ENCODE measurements at places on chromosomes 3 and 15.

GRCh38 chr15:100986158-100986896 lies 67.2 kb downstream of the LRRK1 start:
- DNase-seq, result no peak

- no peak for DNase-seq
Measured at GRCh38 chr15:43232289-43232874, 11.6 kb upstream of the EPB42 start.

GRCh38 chr3:16329826-16330129 lies 64.8 kb downstream of the OXNAD1 start:
- DNase-seq, result no peak

DNA sequence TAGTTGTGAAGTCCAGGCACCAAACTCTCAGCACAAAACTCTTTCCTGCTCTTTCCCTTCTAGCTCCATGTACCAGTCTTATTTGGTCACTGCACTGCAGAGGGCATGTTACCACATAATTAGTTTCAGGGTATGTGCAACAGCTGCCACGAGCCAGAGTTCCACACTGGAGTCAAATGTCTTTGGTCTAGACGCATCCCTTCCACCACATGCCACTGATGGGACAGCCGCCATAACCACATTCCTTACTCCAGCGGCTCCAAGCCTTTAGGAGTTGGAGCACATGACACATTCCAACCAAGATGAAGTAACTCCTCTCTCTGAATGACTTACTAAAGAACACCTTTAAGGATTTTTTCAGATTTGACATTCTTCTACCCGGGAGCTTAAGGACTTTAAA lies 153.4 kb downstream of the ERC2 start:
- DNase-seq, result no peak

DNA sequence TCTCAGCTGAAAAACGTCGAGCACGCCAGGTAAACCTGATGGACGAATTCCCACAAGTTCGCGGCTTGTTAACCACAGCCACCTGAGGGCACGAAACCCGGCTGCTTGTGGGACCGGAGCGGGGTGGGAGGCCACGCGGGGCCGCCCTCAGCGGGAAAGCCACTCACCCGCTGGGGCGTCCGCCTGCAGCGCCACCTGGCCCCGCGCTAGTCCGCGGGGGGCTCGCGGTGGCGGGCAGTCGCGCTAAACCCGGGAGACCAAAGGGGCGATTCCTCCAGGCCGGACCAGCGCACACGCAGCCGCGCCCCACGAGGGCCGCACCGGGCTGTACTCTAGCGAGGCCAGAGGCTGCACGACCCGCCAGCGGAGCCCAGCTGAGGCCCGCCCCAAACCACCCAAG lies 15.7 kb upstream of the CFAP161 start:
- DNase-seq, result no peak

DNA sequence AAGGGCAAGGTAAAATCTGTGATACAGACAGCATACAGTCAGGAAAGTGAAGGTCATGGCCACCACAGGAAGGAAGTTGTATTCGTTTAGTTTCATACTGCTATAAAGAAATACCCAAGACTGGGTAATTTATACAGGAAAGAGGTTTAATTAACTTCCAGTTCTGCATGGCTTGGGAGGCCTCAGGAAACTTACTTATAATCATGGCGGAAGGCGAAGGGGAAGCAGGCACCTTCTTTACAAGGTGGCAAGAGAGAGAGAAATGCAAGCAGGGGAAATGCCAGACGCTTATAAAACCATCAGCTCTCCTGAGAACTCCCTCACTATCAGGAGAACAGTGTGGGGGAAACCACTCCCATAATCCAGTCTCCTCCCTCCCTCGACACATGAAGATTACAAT lies 353.7 kb upstream of the SEMA6D start:
- no peak for DNase-seq

DNA sequence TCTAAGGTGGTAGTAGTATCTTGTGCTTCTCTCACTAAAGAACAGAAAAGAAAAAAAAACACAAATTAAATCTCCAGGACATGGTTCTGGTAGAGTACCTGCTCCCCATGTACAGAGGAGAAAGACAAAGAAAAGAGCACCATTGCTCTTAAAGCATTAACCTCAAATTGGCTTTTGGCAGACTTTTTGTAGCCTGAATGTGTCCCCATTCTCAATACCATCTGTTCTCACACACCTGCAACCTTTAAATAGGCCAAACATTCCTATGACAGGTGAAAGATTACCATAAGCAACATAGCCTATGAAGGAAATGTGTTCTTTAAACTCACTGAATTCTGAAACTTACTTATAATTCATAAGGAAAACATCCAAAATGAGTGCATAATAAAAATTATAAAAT lies 68.0 kb downstream of the TIPARP start:
- DNase-seq, result no peak

GRCh38 chr3:32883817-32884216 lies 66.0 kb downstream of the TRIM71 start:
- DNase-seq, result no peak

DNA sequence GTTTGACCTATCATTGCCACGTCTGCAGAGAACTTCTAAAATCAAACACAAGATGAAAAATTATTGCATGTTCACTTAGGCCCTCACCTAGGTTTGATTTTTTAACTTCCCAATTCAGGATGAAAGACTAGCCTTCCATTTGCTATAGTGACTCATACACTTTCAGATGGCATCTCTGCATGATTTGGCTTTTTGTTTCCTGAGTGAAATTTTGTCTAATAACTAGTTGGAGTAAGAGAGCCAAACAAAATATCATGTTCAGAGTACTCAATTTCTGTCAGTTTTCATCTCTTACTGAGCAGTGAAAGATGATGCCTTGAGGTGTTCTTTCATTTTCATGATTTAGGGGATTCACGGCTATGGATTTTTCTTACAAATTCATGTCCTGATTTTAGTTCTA lies 122.9 kb downstream of the NSUN3 start:
- no peak for DNase-seq

- no peak for DNase-seq
Measured at GRCh38 chr15:44038755-44039191, 156.3 kb downstream of the FRMD5 start.

- DNase-seq, result no peak
Measured at GRCh38 chr3:114319453-114319852, 25.6 kb downstream of the TIGIT start.

- DNase-seq, result no peak
Measured at GRCh38 chr3:49733551-49733950, 9.8 kb upstream of the GMPPB start.

- no peak for DNase-seq
Measured at GRCh38 chr3:16460273-16460672, 53.2 kb downstream of the RFTN1 start.

DNA sequence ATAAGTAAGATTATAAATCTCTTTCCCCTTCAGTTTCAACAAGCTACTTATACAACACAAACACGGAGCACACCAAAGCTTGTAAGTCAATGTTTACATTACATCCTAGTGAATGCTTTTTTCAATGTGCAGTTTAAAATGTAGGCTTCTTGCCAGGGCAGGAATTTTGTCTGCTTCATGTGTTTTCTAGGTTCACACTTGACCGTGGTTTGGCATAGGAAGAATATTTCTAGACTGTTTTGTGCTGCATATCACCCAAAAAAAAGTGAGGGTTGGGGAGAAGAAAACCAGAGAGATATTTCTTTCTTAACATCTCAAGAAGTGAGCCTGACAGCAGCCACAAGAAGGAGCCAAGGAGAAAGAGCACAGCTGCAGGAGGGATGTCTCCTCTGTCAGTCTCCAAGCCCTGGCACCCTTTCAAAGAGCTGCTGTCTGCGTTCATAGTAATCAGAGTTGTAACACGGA lies 255.8 kb downstream of the MEIS2 start:
- no peak for DNase-seq

DNA sequence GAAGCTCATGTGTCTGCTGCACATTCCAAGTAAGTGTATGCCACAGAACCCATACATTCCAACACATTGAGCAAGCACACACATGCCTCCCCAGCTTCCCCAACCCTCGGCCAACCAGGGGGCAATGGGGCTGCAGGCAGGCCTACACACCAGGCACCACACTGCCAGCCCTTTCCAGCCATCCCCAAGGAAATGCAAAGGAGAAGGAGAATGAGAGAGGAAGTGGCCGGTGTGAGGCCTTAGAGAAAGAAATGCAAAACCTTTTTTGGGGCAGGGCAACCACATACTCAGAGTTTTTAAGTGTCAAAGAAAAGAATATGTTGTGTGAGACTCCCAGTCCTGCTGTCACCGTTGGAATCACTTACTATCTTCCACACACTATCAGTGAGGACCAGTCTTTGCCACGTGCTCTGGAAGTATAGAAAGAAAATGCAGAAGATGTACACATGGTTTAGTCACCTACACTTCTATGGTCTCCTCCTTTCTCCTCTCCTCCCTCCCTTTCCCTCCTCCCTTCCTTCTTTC lies 11.1 kb downstream of the IGF2BP2 start:
- no peak for DNase-seq

GRCh38 chr3:15443826-15444524 lies 16.6 kb downstream of the EAF1 start:
- DNase-seq, result no peak

DNA sequence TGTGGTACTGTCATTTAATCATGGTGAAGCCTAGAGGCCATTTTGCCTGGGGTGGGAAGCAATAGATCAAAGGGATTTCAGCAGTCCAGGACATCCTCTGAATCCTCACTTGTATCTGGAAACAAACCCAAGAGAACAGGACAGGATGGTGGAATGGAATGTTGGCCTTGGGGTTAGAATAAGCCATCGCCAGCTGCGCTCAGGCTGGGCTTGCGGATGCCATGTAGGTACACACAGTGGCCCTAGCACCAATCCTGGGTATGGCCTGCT lies 76.5 kb upstream of the ALDH1A3 start:
- no peak for DNase-seq

DNA sequence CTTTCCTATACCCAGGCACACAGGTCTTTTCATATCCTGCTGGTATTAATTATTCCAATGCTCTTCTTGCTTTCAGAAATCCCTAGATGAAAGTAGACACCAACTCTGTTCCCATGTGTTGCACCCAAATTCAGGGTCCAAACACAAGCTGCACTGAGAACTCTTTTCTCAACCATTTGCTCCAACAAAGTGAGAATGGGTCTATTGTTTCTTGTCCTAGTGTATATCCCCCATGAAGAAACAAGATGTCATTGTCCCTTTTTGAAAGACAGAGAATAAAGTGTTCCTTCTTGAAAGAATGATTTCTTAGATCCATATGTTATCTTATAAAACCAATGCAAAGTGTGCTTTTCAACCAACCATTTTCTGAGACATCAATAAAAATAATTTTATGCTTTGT lies 353.7 kb downstream of the CNTN6 start:
- no peak for DNase-seq

DNA sequence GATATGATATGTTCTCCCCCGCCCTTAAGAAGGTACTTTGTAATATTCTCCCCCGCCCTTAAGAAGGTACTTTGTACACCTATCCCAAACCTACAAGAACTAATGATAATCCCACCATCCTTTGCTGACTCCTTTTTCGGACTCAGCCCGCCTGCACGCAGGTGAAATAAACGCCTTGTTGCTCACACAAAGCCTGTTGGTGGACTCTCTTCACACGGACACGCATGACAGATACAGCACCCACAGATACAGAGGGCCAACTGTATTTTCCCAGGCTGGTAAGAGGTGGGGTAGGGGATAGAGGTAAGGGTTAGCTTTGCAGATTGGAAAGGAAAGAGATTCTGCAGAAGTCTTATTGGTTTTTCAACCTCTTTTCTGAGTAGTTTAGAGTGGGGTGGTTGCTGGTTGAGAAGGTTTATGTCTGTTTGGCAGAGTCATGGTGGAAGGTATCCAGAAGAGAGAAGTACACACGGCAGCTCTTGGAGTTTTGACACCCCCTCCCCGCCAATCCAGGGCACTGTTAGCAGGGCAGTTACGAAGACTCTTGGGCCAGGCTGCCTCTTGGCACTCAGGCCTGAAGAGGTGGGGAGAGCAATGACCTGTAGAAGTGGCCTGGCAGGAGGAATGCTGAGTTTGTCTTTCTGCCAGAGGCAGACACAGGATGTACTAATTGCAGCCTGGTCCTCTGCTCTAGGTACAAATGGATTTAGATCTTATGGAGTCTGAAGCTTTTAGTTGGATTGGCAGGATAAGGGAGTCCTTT lies 36.0 kb upstream of the IDH2 start:
- DNase-seq, result no peak
